ENCODE measurements at places on chromosomes 6 and 20.

DNA sequence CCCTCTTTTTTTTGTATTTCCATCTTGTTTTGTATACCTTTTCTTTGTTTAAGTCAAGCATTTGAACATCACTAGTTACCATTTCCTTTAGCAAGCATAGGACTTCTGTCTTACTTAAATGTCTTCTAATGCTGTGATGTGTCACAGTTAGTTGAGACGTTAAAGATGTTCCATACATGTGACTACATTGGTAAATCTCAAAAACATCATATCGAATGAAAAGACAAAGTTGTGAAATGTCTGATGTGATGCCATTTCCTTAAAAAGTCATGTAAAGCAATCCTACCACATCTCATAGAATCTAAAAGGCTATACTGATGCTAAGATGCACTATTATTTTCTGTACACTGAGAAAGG is 26.8 kb downstream of the SLC16A10 start:
- peak; percentile 39 for DNase-seq

DNA sequence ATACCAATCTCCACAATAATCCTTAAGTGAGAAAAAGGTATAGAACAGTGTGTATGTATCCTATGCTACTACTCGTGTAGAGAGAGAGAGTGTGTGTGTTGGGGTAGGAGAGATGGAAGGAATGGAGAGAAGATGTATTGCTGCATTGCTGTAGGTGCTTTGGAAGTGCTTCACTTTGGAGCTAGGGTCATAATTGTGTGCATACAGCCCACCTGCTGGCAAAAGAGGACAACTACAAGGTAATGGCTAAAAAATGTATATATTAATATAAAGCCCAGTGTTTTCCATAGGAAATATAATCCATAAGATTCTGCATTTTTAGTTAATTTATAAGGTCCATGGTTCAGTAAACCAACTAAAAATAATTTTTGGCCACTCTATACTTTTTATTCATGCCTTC is 36.1 kb downstream of the SERAC1 start:
- DNase-seq: no peak

- DNase-seq: no peak
These were observed 17.3 kb downstream of the FARS2 start for GRCh38 chr6:5278565-5279120.

DNA sequence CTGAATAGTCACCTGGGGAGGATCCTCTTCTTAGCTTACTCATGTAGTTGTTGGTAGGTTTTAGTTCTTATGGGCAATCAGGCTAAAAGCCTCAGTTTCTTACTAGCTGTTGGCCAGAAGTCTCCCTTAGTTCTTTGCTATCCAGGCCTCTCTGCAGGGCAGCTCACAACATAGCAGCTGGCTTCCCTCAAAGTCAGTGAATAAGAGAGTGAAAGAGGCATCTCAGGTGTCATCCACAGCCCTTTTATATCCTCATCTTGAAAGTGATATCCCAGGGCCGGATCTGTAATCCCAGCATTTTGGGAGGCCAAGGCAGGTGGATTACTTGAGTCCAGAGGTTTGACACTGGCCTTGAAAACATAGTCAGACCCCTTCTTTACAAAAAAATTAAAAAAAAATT is 42.1 kb upstream of the FOXA2 start:
- no peak for DNase-seq

GRCh38 chr6:134593442-134593841 is 275.5 kb upstream of the SGK1 start:
- DNase-seq: no peak

GRCh38 chr20:49377326-49377725 is 99.5 kb upstream of the ZNFX1 start:
- no peak for DNase-seq

- DNase-seq: no peak
These were observed 120.3 kb upstream of the LGSN start for GRCh38 chr6:63440057-63440456.

DNA sequence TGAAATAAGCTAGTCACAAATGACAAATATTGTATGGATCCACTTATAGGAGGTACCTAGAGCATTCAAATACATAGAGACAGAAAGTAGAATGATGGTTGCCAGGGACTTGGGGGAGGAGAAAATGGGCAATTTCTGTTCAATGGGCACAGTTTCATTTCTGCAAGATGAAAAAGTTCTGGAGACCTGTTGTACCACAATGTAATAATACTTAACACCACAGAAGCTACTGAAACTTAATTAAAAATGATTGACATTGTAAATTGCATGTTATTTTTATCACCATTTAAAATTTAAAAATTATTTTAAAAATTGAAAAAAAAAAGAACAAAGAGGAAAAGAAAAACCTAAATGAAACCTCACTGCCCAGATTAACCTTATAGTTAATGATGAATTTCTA is 67.4 kb downstream of the NHLRC1 start:
- no peak for DNase-seq

DNA sequence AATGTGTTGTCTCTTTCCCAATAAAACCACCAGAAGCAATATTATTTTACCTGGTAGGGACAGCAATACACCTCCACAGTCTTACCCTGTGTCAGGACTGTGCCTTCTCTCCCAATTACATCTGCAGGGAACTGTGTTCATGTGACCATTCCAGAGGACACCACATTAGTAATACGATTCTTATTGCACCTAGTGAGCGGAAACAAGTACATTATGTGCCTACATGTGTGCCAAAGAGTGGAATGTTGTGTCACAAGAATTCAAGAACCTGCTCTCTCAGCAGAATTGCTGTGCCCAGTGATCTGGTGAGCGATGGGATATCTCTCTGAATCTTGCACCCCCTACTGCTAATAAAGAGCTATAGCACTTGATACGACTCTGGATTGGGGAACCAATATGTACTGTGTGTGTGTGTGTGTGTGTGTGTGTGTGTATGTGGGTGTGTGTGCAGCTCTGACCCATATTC is 57.4 kb upstream of the FOXC1 start:
- DNase-seq: no peak

- peak; percentile 8 for DNase-seq
These were observed 10.6 kb downstream of the CTCFL start for GRCh38 chr20:57514273-57514751.

DNA sequence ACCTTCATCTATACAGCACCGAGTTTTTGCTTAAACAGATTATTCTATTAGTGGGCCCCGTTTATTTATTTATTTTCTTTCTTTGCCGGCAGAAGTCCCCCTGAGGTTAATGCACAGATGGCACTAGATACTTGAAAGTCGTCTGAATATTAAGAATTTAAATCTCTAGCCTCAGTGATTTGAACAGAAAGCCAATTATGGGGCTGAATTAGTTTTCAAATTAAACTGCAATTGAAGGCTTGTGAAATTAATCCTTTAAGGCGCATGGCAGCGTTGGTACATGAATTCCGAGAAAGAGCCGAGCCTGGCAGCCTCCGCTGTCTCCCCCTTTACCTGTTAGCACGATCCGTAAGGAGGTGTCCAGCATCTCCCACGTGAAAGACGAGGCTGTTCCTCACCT is 202.8 kb downstream of the TAF4 start:
- DNase-seq: no peak

- no peak for DNase-seq
These were observed 305.5 kb upstream of the SGK1 start for GRCh38 chr6:134623401-134623800.

- DNase-seq: no peak
These were observed 55.0 kb upstream of the TNFAIP3 start for GRCh38 chr6:137811916-137812553.

DNA sequence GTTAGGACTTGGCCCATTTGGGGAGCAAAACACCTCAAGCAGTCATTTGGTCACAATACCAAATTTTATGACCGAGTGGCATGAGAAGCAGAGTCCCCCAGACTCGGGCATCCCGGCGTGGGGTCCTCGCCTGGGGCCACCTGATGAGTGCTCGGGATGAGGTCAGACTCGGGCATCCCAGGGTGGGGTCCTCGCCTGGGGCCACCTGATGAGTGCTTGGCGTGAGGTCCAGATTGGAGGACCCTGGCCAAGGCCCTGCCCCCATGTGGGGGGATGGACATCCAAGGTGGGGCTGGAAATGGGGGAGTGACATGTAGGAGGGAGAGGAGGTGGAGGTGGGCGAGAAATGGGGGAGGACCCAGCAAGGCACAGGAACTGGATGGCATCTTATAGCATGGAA is 56.1 kb upstream of the CST7 start:
- no peak for DNase-seq

- DNase-seq: peak; percentile 50
These were observed 524 bp upstream of the NOL4L start for GRCh38 chr20:32585586-32586127.

DNA sequence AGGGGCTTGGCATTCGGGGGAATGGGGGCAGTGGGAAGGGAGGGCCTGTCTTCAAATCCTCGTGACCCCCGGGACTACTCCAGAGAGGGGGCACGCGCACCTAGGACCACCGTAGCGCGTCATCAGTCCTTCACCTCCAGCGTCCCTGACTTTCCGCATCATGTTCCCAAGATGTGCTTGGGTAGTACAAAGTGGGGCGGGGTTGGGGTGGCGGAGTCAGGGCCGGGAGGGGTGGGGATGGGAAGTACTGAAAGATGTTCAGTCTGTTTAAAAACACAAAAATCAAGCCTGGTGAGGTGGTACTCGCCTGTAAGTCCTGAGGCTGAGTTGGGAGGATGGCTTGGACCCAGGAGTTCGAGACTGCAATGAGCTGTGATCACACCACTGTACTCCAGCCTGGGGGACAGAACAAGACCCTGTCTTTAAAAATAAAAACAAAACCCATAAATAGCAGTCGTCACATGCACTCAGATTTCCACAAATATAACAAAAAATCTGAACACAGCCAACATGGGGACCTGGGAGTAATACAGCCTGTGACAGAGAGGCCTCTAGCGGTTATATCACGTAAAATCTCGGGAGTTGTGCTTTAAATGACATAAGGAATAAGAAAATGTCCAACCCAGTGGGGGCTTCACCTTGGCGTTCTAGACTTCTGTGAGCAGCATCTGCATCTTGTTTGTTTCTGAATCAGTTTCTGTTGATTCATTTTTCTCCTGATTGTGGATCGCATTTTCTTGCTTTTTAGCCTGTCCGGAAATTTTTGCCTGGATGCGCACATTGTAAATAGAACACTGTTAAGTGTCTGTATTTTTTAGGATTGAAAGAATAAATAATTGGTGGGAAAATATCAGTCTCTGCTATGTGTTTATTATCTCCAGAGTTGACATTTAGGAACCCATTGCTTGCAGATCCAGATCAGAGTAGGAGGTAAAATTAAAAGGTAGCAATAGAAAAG is 698 bp upstream of the LRP11 start:
- no peak for DNase-seq

- no peak for DNase-seq
These were observed 295.1 kb downstream of the PHACTR1 start for GRCh38 chr6:13011612-13012146.

GRCh38 chr6:166940643-166941068 is 15.7 kb downstream of the RNASET2 start:
- DNase-seq: no peak

DNA sequence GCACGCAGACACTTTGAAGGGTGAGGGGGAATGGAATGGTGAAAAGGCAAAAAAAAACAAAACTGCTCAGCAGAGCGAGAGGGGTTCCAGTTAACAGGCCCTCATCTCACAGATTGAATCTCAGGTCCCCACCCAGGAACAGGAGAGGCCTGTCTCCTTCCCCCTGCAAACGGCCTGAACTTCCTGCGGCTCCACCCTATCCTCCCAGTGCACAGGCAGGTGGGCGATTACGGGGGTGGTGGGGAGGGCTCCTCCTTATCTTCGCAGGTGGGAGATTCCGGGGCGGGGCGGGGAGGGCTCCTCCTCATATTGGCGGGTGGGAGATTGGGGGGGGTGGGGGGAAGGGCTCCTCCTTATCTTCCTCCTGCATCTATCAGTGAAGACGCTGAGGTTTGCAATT is 129.0 kb downstream of the SOX4 start:
- DNase-seq: no peak

GRCh38 chr6:166598441-166599138 is 12.1 kb upstream of the RAMACL start:
- DNase-seq: peak; percentile 17

- DNase-seq: no peak
These were observed 35.3 kb downstream of the TGM3 start for GRCh38 chr20:2331106-2331505.

- no peak for DNase-seq
These were observed 19.6 kb downstream of the LEMD2 start for GRCh38 chr6:33769248-33769821.

Measured in CD4-positive, alpha-beta T cell (primary cell).